AG09309 (cell line): ENCODE measurements at places on chromosomes 3 and 15.

GRCh38 chr3:39276746-39277145, 3.1 kb downstream of the CX3CR1 start:
- no peak for DNase-seq

DNA sequence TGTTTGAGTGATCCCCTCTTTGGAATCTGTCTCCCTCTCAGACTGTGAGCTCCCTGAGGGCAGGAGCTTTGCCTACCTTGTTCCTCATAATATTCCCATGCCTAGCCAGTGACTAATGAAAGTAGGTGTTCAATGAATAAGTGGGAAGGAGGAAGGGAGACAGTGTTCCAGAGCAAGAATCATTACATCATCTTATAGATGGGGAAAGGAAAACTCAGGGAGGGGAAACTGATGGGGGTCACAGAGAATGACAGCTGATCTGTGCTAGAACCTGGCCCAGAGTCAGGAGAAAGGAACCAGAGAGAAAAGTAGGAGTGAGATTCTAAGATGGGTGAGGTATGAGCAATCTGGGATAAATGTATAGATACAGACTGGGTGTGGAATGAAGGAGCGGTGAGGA, 29.9 kb downstream of the LINGO1 start:
- DNase-seq, result no peak

- DNase-seq, result peak; percentile 31
These were observed 48.5 kb upstream of the MLF1 start for GRCh38 chr3:158522221-158523136.

- peak; percentile 35 for DNase-seq
These were observed 75.9 kb upstream of the CBLB start for GRCh38 chr3:105944721-105945120.

- DNase-seq, result no peak
These were observed 15.2 kb downstream of the ALS2CL start for GRCh38 chr3:46678280-46678679.

- no peak for DNase-seq
These were observed 24.1 kb upstream of the MRPS22 start for GRCh38 chr3:139319428-139320402.

GRCh38 chr15:55267401-55268175, 22.0 kb downstream of the RAB27A start:
- DNase-seq, result no peak

DNA sequence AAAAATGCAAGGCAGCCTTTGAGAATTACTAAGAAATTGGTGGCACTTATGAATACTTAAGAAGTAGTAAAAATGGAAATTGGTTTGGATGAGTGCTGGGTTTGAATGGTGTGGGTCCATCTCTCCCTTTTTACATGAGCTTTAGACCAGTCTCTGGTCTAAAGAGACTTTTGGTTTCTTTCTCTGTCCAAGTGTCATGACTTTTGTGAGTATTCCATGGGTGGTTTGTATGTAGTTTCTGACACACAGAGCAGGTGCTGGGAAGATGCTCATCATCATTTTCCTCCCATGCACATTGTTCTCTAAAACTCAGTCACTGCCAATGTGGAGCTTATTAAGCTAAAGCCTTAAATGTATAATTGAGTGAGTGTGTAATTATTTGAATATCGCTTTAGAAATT, 63.5 kb downstream of the KAT2B start:
- DNase-seq, result no peak

DNA sequence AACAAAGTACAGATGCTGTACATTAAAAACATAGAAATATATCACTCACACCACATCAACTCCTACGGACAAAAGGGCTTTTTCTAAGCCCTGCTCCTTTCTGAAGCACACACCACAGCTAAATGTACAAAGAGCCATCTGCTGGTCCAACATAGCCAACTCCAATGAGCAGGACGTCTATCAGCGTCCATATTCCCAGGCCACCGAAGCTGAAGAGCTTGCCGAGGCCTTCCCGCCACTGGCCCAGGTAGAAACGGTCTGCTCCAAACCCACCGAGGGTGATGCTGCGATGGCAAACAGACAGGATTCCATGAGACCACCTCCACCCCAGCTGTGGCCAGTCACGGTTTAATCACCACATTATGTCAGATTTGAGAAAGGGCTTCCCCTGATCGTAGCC, 9.8 kb downstream of the TM2D3 start:
- no peak for DNase-seq

- no peak for DNase-seq
These were observed 91.9 kb downstream of the IMPG2 start for GRCh38 chr3:101228441-101228840.

DNA sequence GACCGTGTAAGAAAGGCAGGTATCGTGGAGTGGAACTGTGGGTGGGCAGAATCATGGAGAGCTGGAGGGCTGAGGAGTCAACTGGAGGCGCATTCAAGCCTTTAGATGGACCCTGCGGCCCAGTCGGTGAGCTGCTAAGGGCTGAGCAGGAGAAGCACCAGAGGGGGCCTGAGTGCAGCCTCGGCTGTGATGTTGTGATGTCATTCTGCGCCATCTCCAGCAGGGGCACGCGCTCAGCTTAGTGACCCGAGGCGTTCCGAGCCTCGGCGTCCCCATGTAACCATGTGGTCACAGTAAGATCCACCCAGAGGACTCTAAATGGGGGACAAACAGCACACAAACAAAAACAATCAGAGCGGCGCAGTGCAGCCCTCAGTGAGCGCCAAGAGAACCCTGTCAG, 76.8 kb downstream of the VGLL4 start:
- no peak for DNase-seq

DNA sequence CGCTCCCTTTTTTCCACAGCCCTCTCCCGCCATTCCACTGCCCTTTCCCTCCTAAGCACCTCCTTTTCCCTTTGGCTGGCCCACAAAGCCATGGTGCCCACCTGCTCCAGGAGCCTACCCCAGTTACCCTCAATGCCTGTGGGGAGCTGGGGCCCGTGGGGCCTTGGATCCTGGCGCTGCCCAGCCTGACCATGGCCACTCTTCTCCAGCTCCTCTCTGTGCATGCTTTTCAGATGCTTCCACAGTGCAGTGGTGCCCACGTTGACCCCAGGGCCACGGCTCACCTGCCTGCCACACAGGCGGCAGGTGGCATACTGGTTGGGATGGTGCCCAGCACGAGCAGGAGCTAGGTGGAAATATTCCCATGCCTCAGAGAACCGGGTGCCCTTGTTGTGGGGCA, 1.5 kb downstream of the ZBED2 start:
- DNase-seq, result no peak

- DNase-seq, result no peak
These were observed 25.1 kb downstream of the SHISA5 start for GRCh38 chr3:48478626-48479555.
